ENCODE measurements at places on chromosomes 4 and X.
A peak's percentile ranks its signal among the peaks of the same experiment; 100 is the strongest.

DNA sequence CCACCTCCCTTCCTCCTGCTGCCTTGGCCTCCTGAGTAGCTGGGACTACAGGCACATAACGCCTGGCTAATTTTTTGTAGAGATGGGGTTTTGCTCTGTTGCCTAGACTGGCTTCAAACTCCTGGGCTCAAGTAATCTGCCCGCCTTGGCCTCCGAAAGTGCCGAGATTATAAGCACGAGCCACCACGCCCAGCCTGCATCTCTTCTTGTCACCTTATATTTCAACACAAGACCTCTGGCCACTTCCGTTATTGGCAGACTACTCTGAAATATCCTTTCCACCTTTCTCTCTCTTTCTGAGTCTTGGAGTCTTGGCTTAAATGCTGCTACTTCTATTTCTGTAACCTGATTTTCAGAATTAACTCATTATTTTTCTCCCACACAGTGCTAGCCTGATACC, 5.6 kb downstream of the KIAA0232 start:
- DNase-seq, result no peak

- DNase-seq, result no peak
These were observed 44.1 kb downstream of the WDR1 start for GRCh38 chr4:10072420-10073017.

- no peak for DNase-seq
These were observed 11.8 kb downstream of the DAPP1 start for GRCh38 chr4:99828477-99828876.

GRCh38 chr4:185672151-185672550, 136.8 kb upstream of the PDLIM3 start:
- no peak for DNase-seq

DNA sequence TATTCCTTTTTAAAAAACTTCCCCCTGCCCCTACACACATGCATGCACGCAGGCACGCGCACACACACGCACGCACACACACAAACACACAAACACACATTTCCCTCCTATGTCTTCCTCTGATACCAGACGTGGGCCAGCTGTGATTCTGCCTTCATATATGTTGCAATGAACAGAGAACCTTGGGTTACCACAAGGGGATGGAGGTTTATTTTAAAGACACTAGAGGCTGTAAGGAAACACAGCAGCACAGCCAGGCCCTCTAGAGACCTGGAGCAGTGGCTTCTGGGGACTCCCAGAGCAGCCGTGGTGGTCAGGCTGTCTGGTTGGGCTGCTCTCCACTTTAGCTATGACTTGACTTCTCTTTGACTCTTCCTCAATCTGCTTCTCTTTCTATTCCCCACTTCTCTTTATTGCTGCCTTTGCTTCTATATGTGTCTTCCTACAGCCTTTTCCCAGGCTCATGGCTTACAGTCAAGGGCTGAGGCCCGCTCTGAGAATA, 3.2 kb upstream of the TLR10 start:
- no peak for DNase-seq

DNA sequence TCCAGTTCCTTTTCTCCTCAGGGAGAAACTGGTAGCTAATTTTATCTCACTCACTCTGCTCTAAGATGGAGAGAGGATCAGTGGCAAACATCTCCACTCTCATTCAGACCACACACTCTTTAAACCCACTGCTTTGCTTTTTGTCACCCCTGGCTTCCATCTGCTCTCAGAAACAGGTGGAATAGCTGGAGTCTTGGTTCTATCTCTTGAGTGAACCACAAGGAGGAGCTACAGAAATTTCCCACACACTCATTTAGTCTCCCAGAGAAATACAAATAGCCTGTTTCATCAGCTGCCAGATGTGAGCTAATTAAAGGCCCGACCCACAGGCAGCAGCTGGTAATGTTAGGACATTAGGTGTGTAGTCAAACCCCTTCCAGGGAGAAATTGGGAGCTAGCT, 96.6 kb downstream of the STPG2 start:
- no peak for DNase-seq

- no peak for DNase-seq
These were observed 66.1 kb upstream of the SOD3 start for GRCh38 chr4:24729119-24729730.

- no peak for DNase-seq
These were observed 16.5 kb downstream of the TRAPPC11 start for GRCh38 chr4:183675625-183676024.

- DNase-seq, result peak; percentile 18
These were observed 72.9 kb upstream of the ENOX2 start for GRCh38 chrX:130975947-130976346.

- DNase-seq, result no peak
These were observed 11.6 kb downstream of the ABCD1 start for GRCh38 chrX:153736071-153736820.

GRCh38 chr4:146334862-146335449, 120.6 kb downstream of the REELD1 start:
- DNase-seq, result no peak

DNA sequence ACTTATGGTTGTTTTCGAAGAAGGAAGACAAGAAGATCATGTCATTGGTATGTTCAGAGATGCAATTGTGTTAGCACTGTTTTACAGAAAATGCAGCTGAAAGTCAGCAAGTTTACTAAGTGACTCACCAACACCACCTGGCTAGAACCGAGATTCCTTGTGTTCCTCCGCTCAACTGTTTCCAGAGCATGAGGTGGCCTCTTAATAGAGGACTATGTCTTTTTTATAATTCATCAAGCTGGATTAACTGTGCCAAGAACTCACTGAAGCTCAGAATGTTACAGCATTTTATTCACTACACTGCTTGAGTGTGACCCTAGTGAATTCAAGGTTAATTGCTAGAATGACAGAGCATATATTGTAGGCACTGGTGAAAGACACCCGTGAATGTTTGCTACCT, 1573.5 kb upstream of the TENM3 start:
- DNase-seq, result no peak

- no peak for DNase-seq
These were observed 853.4 kb downstream of the STIM2 start for GRCh38 chr4:27714073-27714472.

GRCh38 chrX:123562342-123563146, 170.3 kb downstream of the THOC2 start:
- DNase-seq, result no peak

DNA sequence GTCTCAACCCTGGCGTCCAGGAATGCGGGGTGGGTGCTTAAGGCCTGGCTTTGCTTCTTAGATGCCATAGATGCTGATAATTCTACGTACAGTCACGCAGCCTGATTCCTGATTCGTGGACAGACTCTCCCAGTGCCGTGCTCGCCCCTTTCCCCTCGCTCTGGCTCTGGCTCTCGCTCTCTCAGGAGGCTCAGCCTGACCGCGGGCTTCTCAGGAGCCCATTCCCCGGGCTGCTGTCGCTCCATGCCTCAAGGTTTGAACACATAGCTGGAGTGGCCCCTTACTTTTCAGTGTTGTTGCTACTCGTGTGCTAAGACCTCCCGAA, 59.2 kb upstream of the ZC4H2 start:
- DNase-seq, result no peak

DNA sequence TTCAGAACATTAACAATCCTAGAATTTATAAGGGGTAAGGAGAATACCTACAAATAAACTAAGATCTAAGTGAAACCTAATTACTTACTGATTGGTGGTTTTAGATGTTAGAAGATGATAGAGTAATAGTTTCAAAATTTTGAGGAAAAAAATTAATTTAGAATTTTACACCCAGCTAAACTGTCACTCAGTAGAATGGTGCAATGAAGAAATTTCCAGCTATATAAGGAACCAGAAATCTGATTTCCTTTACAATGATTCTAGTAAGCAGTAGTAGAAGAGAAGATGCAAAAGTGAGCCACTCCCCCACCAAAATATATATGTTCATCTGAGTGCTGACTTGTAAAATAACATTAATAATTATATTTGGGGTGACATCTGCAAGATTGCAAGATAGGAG, 55.3 kb upstream of the EPGN start:
- DNase-seq, result no peak

GRCh38 chr4:860561-860960, 34.6 kb upstream of the CPLX1 start:
- DNase-seq, result no peak

- DNase-seq, result no peak
These were observed 27.1 kb downstream of the EVC start for GRCh38 chr4:5738061-5738460.

DNA sequence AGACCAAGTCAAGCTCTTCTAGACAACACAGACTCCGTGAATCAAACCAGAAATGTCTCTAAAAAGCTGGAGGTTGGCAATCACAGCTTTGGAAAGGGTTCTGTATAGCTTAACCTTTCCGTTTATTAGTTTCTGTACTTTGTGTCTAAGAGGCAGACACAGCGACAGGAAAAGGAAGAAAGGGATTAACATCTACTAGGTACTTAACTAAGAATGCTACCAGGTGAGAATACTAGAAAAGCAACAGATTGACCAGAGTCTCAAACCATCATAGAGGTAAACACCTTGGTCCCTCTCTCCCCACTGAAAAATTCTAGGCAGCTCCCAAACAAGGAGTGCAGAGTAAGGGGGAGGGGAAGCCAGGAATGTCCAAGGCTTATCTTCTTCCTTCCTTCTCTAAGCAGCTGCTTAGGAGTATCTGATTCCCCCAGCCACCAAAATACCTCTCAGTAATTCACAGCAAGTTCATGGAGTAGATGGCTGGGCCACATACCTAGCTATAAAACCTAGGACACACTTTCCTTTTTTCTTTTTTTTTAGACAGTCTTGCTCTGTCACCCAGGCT, 80.8 kb downstream of the APBB2 start:
- DNase-seq, result no peak

- no peak for DNase-seq
These were observed 12.6 kb downstream of the ELF4 start for GRCh38 chrX:130097507-130098209.

- no peak for DNase-seq
These were observed 148.7 kb upstream of the PTCHD1 start for GRCh38 chrX:23185951-23186350.

DNA sequence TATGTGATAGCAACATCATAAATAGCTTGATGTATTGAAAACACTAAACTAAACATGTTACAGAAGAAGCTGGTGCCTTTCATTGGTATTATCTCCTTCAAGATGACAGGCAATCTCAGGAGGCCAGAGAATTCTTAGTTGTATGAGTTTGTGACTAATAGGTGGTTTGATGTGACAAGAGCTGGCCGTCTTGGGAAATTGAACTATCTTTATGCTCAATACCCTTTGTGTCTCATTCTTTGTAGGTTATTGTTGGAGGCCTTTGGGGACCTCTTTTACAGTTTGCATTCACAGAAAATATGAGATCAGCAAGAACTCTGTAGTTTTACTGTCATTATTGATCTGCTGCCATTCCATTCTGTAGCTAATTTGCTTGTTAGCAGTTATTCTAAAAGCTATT, 659.2 kb upstream of the PITX2 start:
- no peak for DNase-seq

DNA sequence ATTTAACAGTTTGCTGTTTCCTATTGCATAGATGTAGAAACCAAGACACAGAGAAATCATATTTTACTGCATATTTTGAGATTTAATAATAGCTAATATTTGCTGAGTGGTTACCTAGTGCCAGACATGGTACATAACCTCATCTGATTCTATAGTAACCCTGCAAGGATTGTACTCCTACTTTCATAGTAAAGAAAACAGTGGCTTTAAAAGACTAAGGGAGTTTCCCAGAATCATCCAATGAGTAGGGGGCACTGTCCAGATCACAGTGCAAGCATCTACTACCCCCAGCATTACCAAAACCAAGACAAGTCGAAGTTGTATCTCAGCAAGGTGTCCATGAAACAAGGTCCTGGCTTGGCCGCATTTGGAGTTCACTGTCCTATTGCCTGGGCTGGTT, 224.5 kb upstream of the TENM3 start:
- DNase-seq, result no peak

DNA sequence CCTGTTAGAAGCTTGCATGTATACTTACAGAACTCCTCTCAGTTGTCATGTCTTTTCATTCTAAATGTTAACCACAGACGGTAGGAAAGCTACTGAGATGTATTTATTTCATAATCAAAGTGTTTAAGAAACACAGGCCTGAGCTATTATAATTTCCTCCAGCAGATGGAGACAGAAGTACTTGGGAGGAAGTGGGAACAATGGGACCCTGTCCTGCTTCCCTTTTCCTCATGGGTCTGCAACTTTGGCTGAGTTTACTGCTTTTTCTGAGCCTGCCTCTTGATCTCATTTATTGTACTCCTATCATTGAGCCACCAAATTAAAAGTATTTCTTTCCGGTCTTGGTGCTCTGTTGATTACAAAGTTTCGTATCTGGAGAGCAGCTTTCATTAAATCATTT, 67.7 kb upstream of the SPANXN2 start:
- DNase-seq, result no peak

Measured in CD4-positive, alpha-beta T cell treated with Interleukin-15 for 4 hours (primary cell).